ENCODE measurements at places on chromosomes 4 and X.

GRCh38 chr4:164753873-164754488, at the start of gene SMIM31:
Gene SMIM31 (plus strand): TSS chr4:164754131. CDS start chr4:164770444, 16,313 bp downstream.
- peak; percentile 93 for DNase-seq

DNA sequence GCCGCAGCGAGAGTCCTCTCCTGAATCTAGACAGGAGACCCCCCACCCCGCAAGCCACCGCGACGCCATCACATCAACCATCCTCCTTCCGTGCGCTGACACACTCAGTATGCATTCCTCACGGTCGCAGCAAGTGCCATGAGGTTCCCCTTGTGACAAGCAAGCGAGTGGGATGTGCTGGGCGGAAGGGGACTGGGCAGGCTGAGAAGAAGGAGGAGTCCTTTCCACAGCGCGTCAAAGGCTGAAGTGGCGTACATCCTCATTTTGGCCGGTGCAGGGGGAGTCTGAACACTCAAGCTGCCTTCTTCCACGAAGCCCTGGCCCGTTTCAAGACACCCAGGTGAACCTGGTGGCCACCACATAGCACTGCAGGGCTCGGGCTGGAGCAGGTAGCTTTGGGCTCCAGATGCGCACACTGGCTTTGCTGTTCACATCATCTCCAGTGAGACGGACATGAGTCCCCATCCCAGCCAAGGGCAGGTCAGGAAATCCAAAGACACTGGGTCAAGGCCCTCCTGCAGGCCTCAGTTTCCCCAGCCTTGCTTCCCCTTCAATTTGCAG, 30.4 kb downstream of the CCNQ start:
- no peak for DNase-seq

DNA sequence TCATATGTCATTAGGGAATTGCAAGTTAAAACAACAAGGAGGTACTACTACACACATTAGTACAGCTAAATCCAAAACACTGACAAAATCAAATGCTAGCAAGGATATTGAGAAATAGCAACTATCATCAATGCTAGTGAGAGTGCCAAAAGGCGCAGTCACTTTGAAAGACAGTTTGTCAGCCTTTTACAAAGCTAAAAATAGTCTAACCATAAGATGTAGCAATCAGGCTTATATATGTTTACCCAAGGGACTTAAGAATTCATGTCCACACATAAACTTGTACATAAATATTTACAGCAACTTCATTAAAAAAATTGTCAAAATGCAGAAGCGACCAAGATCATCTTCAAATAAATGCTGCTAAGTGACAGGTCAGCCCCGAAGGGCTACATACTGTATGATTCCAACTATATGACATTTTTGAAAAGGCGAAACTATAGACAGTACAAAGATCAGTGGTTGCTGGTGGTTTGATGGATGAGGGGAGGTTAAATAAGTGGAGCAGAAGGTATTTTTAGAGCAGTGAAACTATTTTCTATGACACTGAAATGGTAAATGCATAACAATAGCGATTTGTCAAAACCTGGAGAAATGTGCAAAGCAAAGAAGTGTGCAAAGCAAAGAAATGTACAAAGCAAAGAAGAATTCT, 704.8 kb downstream of the ARAP2 start:
- no peak for DNase-seq

DNA sequence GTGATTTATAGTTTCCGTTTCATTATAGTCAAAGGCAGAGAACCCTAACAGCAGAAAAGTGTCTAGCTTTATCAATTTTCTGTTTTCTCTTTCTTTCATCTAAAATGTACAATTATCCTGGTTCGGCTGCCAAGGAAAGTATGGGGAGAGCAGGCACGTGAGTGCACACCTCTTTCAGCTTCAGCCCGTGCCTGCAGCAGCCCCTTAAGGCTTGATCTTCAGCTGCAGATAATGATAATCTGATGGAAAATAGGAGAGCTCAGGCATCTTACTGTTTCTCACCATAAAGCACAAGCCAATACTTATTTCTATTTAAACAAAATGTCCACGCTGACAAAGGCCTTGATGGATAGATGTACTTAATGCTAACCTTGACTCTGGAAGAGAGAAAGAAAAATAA, 334.4 kb downstream of the UNC5C start:
- DNase-seq = no peak
